T-cell (primary cell): ENCODE measurements at places on chromosomes 4 and X.

GRCh38 chr4:137307806-137308205 lies 224.5 kb downstream of the PCDH18 start:
- no peak for DNase-seq

- no peak for DNase-seq
These were observed 662.2 kb upstream of the ACTRT1 start for GRCh38 chrX:128714425-128714824.

GRCh38 chrX:51641421-51642021 lies 22.8 kb upstream of the CENPVL3 start:
- no peak for DNase-seq

DNA sequence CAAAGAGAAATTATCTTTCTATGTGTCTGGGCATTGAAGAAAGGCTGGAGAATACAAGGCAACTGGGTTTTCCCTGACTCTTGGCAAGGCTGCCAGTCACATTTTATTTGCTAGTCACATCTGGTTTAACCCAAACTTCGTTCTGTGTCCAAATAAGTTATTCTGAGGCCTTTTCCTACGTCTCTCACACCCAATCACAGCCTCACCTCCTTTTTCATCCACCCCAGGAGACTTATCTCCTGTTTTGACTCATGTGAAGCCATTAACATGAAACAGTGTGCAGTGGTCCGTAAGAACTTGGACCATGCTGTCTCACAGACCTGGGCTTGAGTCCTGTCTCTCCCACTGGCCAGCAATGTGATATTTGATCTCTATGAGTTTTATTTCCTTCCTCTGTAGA lies 59.3 kb downstream of the CNGA2 start:
- no peak for DNase-seq

DNA sequence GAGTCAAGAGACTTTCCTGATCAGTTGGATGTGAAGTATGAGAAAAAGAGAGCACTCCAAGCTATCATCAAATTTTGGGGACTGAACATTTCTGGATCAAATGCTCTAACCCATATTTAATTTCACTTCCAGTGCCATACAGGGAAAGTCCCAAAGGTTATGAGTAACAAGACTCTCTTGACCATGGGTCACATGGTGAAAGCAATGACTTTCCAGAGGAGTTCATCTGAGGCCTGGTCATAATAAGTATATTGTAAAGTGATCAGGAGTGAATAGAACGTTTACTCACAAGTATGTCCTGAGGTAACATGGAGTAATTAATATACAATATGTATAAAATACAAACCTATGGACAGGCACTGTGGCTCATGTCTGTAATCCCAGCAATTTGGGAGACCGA lies 40.7 kb upstream of the ARMCX5 start:
- no peak for DNase-seq

- DNase-seq = no peak
These were observed 108.1 kb downstream of the MID1 start for GRCh38 chrX:10512258-10512657.

GRCh38 chr4:184395971-184396391 lies 78.4 kb downstream of the IRF2 start:
- DNase-seq = no peak

DNA sequence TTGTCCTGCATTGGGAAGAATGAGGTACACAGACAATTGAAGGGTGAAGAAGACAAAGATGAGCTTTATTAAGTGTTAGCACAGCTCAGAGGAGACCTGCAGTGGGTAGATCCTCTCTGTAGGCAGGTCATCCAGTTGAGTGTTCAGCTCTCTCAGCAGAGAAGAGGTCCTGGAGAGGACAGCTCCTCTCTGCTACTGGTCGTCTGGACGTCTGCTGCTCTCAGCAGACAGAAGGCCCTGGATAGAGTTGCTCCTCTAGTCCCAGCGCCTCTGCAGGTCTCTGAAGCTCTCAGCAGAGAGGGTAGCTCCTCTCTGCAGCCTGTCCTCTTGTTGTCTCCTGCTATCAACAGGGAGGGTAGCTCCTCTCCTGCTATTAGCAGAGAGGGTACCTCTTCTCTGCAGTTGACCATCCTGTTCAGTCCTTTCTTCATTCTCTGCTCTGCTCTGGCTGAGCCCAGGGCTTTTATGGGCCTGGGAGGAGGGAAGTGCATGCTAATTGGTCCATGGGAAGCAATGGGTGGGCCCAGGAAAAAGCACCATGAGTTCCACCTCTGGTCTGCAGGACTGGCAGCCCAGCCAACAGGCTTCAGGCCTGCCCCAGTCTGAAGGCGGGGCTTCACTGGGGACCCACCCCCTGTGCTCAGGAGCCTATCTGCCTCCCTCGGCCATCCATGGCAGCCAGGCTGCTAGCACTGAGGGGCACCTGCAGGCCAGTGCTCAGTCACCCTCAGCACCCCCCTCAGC lies 54.1 kb upstream of the IBSP start:
- no peak for DNase-seq

GRCh38 chrX:137926090-137926489 lies 360.2 kb downstream of the ZIC3 start:
- no peak for DNase-seq

GRCh38 chrX:111010111-111010510 lies 85.9 kb upstream of the PAK3 start:
- no peak for DNase-seq

- DNase-seq = no peak
These were observed 370.9 kb upstream of the SMIM31 start for GRCh38 chr4:164383058-164383357.

GRCh38 chrX:136835761-136836160 lies 44.8 kb downstream of the RBMX start:
- no peak for DNase-seq

DNA sequence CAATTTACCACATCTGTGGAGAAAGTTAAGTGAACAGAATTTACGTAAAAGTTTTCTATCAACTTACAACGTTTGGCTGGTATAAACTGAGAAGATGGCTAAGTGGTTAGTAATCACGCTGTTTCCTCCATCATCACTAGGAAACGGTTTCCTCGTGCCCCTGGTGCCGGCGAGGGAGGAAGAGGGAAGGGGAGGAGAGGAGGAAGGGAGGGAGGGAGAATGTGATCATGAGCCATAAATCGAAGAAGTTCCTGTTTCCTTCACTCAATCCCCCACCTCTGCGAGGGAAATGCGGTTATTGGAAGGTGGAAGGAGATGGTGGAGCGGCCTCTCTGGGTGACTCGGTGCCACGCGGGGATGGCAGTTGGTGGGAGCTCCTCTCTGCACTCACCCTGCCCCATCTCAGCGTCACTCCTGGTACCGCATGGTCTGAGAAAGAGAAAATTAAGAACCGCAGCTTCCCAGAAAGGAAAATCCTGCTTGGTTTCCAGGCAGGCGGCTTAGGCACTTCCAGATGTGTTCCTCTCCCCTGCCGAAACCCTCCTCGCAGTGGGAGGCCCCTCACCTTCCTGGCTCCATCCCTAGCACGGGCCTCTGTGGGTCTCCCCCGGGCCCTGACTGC lies 216.8 kb downstream of the AFAP1 start:
- no peak for DNase-seq

DNA sequence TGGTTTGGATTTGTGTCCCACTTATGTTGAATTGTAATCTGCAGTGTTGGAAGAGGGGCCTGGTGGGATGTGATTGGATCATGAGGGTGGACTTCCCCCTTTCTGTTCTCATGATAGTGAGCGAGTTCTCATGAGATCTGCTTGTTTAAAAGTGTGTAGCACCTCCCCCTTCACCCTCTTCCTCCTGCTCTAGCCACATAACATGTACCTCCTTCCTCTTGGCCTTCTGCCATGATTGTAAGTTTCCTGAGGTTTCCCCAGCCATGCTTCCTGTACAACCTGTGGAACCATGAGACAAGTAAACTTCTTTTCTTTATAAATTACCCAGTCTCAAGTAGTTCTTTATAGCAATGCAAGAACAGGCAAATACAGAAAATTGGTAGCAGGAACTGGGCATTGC lies 138.7 kb downstream of the INPP4B start:
- no peak for DNase-seq

GRCh38 chr4:26420438-26420837 lies 69.8 kb downstream of the CCKAR start:
- DNase-seq = no peak

GRCh38 chr4:38266616-38267015 lies 306.4 kb downstream of the PTTG2 start:
- no peak for DNase-seq

GRCh38 chr4:41384992-41385391 lies 128.3 kb downstream of the UCHL1 start:
- DNase-seq = no peak

DNA sequence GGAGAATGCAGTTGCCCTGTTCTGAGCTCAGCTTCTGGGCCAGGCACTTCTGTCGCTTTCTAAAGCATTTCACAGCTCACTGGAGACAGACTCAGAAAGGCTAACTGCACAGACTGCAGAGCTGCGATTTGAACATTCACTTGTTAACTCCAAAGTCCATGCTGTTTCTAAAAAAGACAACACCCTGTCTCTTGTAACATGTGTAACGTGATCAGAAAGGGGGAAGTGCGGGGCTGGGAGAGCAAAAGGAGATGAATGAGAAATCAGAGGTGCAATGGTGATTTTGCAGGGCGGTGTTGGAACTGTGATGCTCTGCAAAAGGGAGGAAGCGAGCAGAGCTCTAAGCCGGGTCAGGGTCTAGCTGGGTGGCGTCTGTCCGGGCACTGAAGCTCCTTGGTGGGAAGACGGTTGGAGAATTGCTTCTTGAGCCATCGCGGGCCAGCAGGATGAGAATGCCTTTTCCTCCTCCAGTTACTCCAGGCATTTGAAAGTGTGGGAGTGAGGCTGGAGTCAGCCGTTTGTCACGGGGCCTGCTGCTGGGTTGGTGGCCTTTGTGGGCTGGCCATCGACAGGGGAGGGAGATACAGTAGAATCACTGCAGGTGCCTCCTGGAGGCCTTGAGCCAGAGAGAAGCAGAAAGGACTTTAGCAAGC lies 20.3 kb downstream of the TBC1D14 start:
- DNase-seq = no peak

GRCh38 chr4:46385235-46385634 lies 4.7 kb downstream of the GABRA2 start:
- no peak for DNase-seq

DNA sequence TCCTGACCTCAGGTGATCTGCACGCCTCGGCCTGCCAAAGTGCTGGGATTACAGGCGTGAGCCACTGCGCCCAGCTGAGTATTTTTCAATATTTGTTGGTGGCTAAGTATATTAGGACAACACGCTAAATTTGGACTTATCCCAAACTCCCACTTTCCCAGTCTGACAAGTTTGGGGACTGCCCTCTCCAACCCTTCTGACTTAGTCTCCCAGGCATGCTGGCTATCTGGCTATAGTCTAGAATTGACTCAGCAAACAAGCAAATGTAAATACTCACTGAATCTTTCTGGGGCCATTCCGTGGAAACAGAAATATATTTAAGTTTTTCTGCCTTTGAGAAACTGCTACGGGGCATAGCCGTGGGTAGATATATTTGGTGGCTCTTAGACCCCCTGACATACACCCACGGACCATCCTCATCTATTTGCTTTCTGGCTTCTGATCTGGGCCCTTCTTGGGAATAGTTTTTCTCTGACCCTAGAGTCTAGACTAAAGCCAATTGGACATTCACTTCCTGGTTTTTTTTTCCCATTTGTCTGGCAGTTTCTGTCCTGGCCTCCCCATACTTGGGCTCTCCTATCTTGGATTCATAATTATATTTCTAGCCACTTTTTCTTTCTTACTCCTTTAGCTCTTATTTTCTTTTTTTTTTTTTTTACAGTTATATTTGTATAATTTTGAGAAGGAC lies 11.3 kb upstream of the DOCK11 start:
- DNase-seq = no peak

GRCh38 chr4:164408831-164409230 lies 345.1 kb upstream of the SMIM31 start:
- no peak for DNase-seq

DNA sequence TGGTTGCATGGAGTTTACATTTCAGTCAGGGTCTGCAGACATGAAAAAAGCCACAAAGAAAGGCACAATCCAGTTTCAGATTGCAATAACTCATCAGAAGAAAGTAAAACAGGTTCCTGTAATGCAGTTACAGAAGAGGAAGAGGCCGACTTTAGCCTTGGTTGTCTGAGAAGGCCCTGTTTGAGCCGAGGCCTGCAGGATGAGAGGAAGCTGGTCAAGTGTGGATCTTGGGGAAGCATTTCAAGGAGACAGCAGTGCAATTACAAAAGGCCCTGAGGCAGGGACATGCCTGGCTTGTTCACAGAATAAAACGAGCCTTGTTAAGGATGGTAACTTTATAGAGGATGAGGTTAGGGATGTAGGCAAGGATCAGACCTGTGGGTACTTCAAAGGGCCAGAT lies 62.4 kb downstream of the AFF2 start:
- no peak for DNase-seq

DNA sequence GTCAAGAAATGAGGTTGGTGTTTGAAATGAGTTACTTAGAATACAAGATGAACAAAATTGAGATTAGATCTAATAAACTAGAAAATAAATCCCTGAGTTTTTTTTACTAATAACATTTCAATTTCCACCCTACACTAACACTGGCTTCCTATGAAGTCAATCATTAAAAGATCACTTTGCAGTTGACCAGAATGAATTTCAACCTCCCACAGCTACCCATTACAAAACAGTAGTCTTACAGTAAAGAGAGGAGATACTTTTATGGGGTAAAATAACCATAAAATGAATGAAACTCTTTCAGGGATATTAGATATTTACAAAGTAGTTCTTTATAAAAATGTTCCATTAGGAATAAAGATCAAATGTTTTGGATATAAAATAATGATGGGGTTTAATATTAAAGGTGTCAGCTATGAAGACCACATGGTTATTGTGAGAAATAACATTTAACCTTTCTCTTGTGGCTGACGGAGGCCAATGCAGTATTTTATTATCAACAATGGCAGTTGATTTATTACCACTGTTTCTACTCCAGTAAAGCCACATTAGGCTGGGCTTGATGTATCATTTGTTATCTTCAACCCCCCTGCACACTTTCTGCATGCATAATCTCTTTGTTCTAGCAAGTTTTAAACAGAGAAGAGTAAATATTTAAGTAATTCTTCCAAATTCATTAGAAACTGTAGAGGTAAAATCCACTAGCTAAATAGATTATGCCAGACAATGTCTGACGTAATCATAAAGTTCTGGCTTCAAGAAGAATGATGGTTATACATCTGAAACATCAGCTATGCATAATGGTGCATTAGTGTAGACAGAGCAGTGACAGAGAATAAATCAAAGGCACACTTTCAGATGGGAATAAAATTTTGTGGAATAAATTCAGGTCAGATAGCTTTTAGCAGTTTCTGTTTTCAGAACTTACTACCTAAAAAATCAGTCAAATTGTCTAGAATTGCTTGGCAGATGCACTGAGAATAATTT lies 516.6 kb downstream of the PCDH18 start:
- DNase-seq = no peak

DNA sequence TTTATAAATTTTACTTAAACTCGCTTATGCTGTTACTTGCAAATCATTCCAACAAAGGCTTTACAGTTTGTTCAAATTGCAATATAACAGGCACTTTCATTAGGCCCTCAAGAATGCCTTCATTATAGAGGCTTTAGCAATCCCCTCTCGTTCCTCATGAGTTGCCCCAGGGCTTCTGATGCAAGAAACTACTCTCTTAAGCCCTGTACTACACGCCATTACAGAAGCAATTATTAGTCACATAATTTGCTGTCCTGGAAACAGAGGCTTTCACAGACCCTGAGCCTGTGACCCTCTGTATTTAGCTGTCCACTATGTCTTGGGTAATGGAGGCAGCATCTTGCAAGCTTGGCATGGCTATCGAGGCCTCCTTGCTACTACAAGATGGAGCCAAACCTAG lies 965.9 kb upstream of the DIAPH2 start:
- no peak for DNase-seq
